ENCODE measurements at places on chromosomes 6 and 20. TPM values are rescaled to one million over a fixed set of nuclear protein-coding genes. Genes with fewer than 3 reads are reported as not detected.

TSPO2 gene
- not detected for total RNA-seq

SEL1L2 gene
- total RNA-seq, result 0.23 TPM

MAP7 gene
- total RNA-seq, result 6.9 TPM

ZFP57 gene
- total RNA-seq, result 0.23 TPM

ACSS1 gene
- 9.9 TPM for total RNA-seq

PET117 gene
- total RNA-seq, result 11.3 TPM

OOEP gene
- not detected for total RNA-seq

WFDC10B gene
- total RNA-seq, result not detected

OR12D3 gene
- not detected for total RNA-seq

Data from diencephalon (tissue), 1 donor.